ENCODE measurements at places on chromosomes 1 and 21.

DNA sequence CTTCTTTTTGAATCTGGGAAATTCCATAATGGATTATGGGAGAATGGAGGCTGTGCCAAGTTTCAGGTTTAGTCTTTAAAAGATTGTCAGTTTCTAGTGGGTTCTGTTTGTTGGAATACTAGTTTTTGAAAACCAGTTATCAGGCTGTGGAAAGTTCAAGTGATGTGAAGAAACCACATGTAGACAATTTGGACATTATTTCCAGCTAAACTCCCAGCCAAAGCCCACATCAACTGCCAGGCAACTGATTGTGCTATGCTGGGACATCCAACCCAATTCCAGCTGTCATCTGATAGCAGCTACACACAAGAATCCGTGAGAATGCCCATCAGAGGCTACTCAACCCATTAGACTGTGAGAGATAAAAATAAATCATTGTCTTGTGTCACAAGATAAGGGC lies 546.1 kb upstream of the ADAMTS5 start:
- no peak for DNase-seq

- DNase-seq, result no peak
Observed at GRCh38 chr1:56531624-56532349, 47.6 kb downstream of the PLPP3 start.

DNA sequence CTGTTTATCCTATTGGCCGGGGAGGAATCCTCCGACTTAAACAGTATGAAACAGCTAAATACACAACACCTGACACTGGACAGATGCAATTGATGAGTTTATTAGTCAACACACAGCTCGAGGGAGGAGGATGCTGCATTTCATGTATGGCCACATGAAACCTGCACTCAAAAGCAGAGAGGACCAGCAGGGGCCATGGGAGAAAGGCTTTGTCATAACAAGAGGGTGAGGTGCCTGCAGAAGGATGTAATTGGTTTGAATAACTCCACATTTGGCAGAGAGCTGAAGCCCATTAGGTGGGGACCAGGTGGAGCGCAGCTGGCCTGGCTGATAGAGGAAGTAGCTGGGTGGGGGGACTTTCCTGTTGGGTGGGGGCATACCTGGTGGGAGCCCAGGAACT lies 599.1 kb downstream of the PTPRU start:
- DNase-seq, result no peak

DNA sequence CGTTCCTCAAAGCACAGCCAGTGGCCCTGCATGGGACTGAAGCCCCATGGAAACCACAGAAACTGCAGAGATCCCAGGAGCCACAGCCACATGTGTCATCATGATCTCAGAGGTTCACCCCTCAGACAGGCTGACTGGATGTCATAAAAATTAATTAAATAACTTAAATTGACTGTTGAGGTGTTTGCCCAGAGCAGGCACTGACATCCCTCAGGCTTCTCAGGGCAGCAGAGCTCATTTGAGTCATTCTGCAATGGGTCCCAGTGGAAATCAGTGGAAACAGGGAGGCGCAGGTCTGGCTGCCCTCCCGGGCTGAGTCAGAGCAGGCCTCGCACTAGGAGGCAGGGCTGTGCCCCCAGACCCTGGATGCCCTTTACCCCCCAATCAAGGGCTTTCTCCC lies 135.1 kb downstream of the CDC7 start:
- DNase-seq, result no peak

- DNase-seq, result no peak
Observed at GRCh38 chr1:68273530-68273929, 41.2 kb upstream of the WLS start.

DNA sequence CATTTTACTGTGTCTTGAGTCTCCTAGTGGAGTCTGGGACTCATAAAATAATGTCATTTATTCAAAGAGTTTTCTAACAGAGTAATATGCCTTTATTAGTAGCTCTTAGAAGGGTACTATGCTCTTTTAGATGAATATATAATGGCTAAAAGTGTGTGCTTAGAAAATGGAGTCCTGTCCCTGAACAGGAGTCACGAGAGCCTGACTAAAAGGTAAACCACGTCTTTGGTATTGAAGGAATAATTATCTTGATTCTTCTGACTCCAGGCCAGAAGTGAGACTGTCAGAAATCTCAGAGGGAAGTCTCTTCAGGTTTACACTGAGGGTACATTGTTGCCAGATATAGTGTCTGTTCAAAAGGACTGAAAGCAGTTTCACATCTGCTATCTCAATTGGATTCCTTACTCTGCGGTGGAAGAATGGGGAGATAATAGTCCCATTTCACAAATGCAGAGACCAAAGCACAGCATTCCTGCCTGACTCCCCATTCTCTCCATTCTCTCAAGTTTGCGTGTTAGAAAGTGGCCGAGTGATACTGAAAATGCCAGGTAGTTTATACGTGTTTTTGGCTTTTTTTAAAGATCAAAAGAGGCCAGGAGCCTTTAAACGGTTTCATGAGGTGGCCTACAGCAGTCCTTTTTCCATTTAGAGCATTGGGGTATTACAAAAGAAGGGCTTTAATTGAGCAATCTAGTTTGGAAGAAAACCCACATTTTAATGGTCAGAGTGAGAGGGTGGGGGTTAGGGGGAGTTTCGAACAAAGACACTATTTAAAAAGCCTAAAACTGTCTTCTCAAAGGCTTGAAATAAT lies 176.6 kb downstream of the VPS13D start:
- DNase-seq, result no peak

DNA sequence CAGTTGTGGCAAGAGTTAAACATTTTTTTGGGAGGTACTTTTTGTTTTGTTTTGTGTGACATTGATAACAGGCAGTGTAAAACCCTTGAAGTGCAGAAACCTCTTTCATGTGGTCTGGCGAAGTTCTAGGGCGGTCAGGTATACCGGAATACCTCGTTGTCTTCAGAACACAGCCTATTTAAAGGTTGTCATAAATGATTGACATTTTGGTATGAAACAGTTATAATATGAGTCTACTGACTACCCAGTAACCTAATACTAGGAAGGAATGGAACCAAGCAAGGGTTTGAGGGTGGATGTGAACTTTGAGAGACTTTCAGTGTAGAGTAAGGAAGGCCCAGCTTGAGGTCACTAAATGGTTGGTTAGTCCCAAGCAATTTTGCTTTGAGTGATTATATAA lies 40.5 kb downstream of the PATJ start:
- DNase-seq, result no peak

DNA sequence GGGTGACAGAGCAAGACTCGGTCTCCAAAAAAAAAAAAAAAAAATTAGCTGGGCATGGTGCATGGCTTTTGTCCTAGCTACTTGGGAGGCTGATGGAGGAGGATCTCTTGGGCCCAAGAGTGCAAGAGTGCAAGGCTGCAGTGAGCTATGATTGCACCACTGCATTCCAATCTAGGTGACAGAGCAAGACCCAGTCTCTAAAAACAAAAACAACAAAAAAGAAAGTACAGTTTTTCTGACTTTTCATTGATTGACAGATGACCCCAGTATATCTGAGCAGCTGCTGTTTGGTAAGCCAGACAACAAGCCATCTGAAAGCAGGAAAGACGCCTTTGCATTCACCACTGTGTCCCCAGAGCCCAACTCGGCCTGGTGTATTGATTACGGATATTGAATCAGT lies 10.9 kb upstream of the DPT start:
- no peak for DNase-seq

GRCh38 chr1:15254559-15254958 lies 7.5 kb downstream of the FHAD1 start:
- DNase-seq, result no peak

DNA sequence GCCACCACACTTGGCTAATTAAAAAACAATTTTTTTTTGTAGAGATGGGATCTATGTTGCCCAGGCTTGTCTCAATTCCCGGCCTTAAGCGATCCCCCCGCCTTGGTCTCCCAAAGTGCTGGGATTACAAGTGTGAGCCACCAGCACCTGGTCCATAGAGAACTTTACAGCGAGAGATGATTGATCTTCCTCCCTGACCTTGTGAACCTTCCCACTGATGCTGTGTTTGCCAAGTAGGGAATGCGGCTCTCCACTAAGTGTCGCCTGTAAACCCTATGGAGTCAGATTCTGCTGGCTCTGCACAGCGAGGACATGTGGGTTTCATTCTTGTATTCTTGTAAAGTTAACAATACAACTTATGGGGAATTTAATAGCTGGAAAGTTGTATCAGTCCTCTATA lies 81.3 kb upstream of the LYST start:
- no peak for DNase-seq

DNA sequence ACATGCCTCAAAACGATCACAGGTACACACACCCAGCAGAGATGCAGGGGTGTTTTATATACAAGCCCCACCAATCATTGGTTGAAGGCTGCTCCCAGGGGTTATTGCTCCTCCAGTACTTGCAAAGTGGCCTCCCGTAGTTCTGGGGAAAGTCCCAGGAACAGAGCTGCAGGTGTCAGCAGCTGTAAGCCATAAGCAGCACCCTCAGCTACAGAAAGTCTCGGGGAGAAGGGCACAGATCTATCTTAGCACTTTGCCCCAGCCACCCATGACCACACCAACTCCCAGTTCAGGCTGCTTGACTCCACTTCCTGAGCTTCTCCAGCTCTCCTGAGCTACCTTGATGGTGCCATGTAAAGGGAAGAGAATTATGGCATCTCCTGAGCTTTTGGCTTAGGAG lies 222.7 kb upstream of the GJB5 start:
- DNase-seq, result no peak

GRCh38 chr1:18530587-18531502 lies 50.1 kb downstream of the KLHDC7A start:
- no peak for DNase-seq

DNA sequence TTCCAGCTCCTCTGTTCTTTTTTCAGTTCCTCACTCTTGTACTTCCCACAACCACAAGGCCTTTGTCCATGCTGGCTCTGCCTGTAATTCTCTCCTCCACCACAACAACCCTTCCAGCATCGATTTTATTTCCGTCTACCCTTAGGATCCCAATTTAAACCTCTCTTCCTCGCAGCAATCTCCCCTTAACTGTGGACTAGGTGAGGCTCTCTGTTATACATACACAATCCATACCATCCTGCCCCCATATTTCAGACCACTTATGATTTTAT lies 90.4 kb upstream of the ZC3H11B start:
- no peak for DNase-seq

DNA sequence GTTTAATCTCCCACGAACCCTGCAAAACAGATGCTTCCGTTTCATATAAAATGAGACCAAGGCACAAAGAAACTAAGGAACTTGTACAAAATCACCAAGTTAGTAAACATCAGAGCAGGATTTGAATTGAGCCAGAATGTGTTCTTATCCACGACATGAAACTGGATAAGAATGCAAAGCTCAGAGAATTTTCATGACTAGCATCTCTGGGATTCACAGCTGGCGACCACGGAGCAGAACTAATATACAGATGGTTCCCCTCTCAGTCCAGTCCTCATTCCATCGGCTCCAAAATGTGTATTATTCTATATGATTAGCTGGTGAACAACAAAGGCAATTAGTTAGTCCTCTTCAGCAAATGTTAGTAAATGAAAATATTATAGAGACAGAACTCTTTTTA lies 72.3 kb upstream of the ERG start:
- DNase-seq, result no peak

DNA sequence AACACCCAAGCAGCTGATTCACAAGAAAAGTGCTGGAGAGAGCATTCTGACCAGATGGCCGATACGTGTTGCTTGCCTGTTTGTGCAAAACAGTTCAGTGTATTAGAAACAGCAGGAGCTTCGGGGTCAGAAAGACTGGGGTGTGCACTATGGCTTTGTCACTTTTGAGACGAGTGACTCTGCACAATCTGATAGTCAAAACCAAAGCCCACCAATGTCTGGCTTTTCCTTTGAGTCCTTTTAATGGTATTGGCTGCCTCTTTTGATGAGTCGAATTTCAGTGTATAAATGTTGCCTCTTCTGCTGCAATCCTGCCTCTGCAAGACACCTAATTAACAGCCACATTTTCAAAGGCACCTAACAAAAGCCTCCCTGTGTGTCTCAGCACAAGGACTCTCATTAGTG lies 444.6 kb downstream of the AJAP1 start:
- no peak for DNase-seq

DNA sequence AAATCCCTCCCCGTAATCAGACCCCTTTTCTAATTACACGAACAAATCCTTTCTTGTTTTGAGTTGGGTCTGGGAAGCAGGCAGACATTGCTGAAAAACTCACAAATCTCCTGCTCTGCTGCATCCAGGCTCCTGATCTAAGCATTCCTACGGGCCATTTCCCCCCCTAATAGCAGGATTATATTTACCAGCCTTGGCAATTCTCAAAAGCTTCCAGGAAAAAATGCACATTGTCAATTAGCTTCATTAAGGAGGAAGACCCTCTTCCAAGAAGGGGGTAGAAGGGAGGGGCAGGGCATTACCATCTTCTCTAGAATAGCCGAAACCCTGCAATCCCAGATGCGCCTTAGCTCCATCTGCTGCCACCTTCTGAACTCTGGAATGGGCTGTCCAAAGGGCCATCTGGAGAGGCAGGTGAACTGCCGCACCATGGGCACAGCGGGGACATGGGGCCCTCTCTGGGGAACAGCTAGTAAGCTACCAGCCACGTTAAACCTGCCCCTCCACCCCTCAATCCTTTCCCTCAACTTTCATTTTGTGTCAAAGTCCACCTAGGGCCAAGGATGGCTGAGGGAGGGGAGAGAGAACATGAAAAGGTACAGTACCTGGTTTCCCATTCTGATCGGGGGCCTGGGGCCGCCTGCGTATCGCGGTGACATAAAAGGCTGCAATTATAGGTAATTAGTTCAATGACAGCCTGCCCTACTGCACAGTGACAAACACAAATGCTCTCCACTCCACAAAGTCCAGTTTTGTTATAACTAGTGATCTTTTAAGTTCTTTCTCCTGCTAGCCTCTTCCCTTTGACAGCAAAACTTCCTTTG lies 56.8 kb downstream of the MRPL37 start:
- no peak for DNase-seq

GRCh38 chr1:42430286-42431135 lies 25.3 kb downstream of the ZMYND12 start:
- no peak for DNase-seq

- peak; percentile 45 for DNase-seq
Observed at GRCh38 chr1:67429528-67430357, 459 bp downstream of the SERBP1 start.

- no peak for DNase-seq
Observed at GRCh38 chr1:245802941-245803665, 648.3 kb downstream of the KIF26B start.

GRCh38 chr1:153833171-153833570 lies 58.0 kb downstream of the SLC27A3 start:
- DNase-seq, result no peak

GRCh38 chr1:159981351-159982055 lies 27.5 kb upstream of the SLAMF9 start:
- DNase-seq, result no peak

- no peak for DNase-seq
Observed at GRCh38 chr1:38332649-38333310, 286.2 kb upstream of the POU3F1 start.

- DNase-seq, result no peak
Observed at GRCh38 chr1:77704736-77705135, 22.3 kb upstream of the ZZZ3 start.

GRCh38 chr1:234408757-234409156 lies 35.5 kb downstream of the COA6 start:
- DNase-seq, result no peak

GRCh38 chr1:207981976-207982375 lies 71.1 kb upstream of the CD34 start:
- no peak for DNase-seq

- DNase-seq, result no peak
Observed at GRCh38 chr21:21996891-21997290, 998.7 kb downstream of the NCAM2 start.

- DNase-seq, result no peak
Observed at GRCh38 chr1:92502247-92502646, 15.5 kb upstream of the GFI1 start.

GRCh38 chr1:39896909-39897685 lies 4.6 kb downstream of the MYCL start:
- DNase-seq, result peak; percentile 63

GRCh38 chr1:54609301-54609921 lies 13.9 kb downstream of the FAM151A start:
- DNase-seq, result peak; percentile 60
